ENCODE measurements at places on chromosomes 2 and 18.

GRCh38 chr2:97068074-97068473, 26.6 kb downstream of the FAHD2B start:
- no peak for DNase-seq

- no peak for DNase-seq
Measured at GRCh38 chr2:29920631-29921559, 491 bp downstream of the ALK start.

DNA sequence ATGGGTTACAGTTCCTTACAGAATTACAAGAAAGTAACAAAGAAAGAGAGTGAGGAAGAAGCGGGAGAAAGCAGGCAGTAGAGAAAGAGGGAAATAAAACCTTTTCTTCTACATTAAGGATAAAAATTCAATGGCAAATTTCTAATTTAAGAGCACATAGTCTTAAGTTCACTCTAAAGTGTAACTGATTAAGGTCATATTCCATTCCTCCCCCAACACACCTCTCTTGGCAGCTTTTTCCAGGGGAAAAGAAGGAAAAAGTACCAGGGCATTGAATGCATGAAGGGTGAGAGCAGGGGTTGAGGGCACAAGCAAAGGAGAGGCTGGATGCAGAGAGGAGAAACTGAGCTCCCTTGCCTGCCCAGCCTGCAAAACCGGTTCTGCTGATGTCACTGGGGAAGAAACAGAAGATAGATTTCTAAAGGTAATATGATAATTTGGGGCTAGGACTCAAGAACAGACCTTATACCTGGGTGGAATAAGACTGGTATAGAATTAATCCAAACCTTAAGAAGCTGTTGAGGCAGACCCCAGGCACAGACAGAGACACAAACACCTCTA, 4.6 kb downstream of the ACMSD start:
- DNase-seq: no peak

GRCh38 chr18:10062302-10063300, 148.8 kb downstream of the VAPA start:
- DNase-seq: no peak

Measured in NCI-H2171 (cell line).